Activated naive CD8-positive, alpha-beta T cell treated with anti-CD3 and anti-CD28 coated beads, Interleukin-2, amount 50 U/mL, for 24 hours (primary cell): ENCODE measurements at places on chromosomes 5 and 9.

- peak; percentile 23 for DNase-seq
Observed at GRCh38 chr9:105656131-105656921, 5.9 kb upstream of the TAL2 start.

DNA sequence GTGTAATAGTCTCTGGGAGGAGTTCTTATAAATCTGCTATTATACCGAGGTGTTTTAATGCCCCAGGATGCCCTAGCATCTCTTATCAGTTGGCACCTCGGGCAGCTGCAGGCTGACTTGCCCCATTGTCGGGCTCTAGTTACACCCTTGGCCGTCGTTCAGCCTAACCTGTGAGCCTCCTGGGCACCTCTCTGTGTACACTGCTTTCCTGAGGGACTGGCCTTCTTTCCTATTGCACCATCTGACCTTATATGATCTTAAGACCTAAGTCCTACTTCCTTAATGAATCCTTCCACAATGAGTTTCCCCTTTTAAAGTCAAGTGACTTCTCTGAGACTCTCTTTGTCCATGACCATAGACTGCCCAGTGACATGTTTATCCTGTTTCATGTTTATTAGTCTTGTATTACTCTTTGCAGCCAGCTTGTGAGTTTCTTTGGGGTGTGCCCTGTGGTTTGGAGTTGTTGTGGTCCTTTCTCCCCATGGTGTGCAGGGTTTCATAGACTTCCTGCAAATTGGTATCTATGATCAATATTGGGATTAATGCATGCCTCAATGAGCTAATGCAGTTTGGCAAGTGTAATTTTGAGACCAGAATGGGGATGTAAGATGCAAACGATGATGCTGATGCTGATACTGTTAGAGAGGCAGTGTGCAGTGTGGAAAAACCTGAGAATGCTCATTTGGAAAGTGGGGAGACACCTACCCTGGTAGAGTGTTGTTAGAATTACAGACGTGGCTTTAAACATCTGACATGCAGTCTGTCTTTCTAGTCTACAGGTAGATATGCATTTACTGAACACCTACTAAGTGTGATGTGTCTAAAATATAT, 4.9 kb downstream of the DAPK1 start:
- no peak for DNase-seq

DNA sequence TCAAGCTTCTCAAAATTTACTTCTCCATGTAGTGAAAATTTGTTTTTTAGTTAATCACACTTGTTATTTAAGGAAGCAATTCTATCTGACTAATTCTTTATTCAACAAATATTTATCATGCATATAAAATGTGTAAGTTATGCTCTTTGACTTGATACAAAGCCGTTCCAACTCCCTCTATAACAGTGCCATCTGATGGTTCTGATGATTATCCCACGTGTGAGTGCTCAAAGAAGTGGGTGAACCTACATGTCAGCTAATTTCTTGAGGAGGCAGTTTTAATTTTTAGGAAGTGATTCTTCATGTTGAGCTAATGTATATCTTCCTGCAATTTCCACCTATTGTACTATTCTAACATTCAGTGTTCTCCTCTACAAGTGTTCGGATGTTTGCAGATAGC, 88.8 kb upstream of the BRINP1 start:
- DNase-seq, result no peak

- no peak for DNase-seq
Observed at GRCh38 chr9:85432599-85432998, 309.2 kb downstream of the AGTPBP1 start.

- DNase-seq, result no peak
Observed at GRCh38 chr5:137791387-137791786, 37.2 kb upstream of the HNRNPA0 start.

DNA sequence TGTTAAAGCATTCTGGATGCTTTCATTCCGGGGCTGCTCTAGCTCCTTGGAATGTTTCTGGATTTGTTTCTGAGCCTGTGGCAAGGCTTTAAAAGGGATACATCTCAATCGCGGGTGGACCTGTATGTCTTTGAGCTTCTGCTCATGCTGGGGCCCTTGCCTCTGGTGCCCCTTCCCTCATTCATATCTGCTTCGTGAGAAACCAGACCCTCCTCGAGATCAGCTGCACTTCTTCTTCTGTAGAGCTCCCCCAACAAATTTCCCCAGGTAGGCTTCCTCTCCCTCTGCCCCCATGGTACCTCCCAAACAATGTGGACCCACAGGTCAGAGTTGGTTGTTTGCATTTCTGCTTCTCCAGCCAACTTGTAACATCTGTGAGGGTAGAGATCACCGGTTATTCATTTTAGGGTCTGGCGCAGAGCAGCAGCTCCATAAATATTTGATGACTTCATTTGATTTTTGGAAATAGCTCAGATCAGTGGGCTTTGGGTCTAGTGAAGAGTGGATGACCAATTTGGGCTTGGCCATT, 6.6 kb downstream of the ZNF618 start:
- no peak for DNase-seq

GRCh38 chr5:21199087-21199486, 1211.1 kb upstream of the CDH18 start:
- DNase-seq, result no peak
